ENCODE measurements at places on chromosomes 13 and 19. TPM values are rescaled to one million over a fixed set of nuclear protein-coding genes. Genes with fewer than 3 reads are reported as not detected.

DNA sequence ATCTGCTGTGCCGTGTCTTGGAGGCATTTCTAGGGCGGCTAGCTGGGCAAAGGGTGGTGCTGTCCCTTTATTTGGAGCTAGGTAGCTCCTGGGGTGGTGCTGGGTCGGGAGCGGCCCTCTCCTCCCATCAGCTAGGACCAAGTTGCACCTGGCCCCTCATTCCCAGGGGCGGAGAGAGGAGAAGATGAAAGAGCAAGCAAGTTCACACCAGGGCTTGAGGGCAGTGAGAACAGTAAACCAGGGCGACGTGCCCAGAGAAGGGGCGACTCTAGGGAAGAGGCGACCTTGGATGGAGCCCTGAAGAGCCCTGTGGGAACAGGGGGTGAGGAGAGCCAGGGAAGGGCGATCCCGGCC, 17.0 kb upstream of the KCNN1 start:
- no peak for DNase-seq

- DNase-seq: no peak
Measured at GRCh38 chr19:50552540-50552939, 15.7 kb downstream of the LRRC4B start.

The SYT3 gene
- 0.41 TPM for total RNA-seq

- DNase-seq: no peak
Measured at GRCh38 chr13:44426461-44426860, 52.8 kb downstream of the SERP2 start.

The F10 gene
- total RNA-seq: 10.0 TPM

Data from sigmoid colon (tissue), 7 donors.